ENCODE measurements at places on chromosomes 2 and 18. TPM values are rescaled to one million over a fixed set of nuclear protein-coding genes. Genes with fewer than 3 reads are reported as not detected.

The ANKRD23 gene
- total RNA-seq, result 6.2 TPM

The ST8SIA5 gene
- total RNA-seq, result 24.8 TPM

The DSEL gene
- 24.9 TPM for total RNA-seq

The CPLX4 gene
- total RNA-seq, result not detected

The ADCYAP1 gene
- total RNA-seq, result not detected

Measured in A673 (cell line).